Mammary epithelial cell (primary cell): ENCODE measurements at places on chromosomes 6 and 20. TPM values are rescaled to one million over a fixed set of nuclear protein-coding genes. Genes with fewer than 3 reads are reported as not detected.

The LAMP5 gene
- total RNA-seq = not detected in 2 replicates

The AARS2 gene
- 9.2 TPM for total RNA-seq

The TMEM217 gene
- 4.2 TPM for total RNA-seq

The TMEM63B gene
- total RNA-seq = 121 and 123 TPM in 2 replicates

The SLC32A1 gene
- total RNA-seq = not detected

The ZDHHC14 gene
- 4.0 TPM for total RNA-seq

The OPN5 gene
- total RNA-seq = not detected

The TUBB2B gene
- total RNA-seq = 0.69 and 3.1 TPM in 2 replicates

The SOBP gene
- 0.33 TPM for total RNA-seq

DNA sequence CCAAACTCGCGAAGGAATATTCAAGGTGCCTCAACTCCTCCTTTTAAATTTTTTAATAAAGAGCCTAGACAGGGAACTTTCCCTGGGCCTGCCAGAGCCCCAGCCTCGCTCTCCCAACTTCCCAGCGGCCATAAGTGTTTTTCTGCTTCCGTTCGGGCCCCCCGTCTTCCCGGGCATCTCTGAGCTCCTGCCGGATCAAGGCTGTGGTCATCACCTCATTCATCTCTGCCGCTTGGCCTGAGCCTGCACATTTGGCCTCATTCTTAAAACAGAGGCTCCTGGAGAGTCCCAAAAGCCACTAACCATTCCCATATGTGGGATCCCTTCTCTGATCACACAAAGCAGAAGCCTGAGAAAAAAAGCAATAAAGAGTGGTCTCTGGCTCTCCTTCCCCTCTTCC is 969.1 kb upstream of the DEFB115 start:
- DNase-seq = no peak

GRCh38 chr6:138275976-138276375 is 57.7 kb upstream of the PBOV1 start:
- no peak for DNase-seq

DNA sequence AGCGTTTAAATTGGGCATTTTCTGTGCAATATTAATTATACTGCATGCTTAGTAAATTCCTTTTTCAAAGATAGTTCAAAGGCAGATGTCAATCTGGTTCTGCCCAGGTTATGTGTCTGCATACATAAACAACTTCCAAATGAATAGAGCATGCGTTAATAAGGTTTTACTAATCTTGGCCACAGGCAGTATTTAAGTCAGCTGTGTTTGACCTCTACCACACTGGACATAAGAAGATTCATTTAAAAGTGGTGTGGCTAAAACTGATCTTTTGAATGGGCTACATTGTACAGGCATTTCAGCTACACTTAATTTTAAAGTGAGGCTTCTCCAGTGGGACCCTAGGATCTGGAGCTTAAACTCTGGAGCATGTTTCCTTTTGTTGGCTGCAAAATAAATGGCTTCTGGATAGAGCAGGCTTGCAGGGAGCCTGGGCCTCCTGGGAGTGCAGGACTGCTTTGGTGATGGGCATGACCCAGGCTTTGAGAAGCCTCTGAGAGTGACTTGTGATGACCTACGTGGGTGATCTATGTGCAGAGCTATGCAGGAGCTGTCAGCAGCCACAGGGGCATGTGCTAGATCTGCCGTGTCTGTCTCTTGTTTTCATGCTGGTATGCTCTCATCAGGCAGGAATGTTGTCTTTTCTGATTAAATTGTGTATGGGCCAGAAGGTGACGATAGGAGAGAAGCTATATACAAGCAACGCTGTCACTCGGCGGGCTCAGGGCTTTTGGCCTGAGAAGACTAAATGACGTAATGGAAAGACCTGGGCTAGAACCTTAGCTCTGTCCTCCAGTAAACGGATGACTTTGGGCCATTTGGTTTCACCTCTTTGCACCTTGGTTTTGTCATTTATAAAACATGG is 331.2 kb downstream of the QKI start:
- peak; percentile 53 for DNase-seq

GRCh38 chr6:31592396-31592771 is 422 bp downstream of the NCR3 start:
- no peak for DNase-seq

DNA sequence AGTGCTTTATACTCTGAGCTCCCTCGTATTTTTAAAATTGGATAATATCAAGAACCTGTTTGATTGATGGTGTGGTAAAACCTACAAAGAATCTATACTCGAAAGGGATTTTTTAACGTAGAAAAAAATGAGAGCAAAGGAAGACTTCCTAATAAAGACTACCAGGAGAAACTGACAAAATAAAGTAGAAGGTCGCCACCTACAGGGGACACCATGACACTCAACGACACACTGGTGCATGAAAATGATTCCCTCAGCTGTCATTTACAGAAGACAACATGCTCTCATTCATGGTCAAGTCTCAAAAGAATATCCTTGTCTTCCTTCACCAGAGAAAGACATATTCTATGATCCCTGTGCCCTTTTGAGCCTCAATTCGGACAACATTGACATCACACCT is 10.1 kb upstream of the NHSL1 start:
- peak; percentile 47 for DNase-seq

- DNase-seq = no peak
Observed at GRCh38 chr6:149305372-149305771, 12.1 kb upstream of the TAB2 start.

DNA sequence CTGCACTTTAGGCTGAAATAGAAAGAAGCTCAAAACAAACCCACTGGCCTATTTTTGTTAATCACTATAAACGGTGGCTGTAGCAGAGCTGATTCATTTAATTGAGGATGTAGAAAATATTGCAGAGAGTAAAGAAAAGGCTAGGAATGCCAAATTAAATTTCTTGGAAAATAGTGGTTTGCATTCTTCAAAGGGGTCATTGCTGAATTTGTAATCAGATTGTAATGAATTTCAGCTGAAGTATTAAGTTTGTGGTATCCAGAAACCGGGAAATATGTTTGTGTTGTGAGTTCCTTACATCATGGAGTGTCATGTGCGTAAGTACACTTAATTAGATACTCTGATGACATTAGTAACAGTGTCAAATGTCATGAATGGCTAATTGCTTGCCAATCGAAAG is 203.0 kb downstream of the SAMD5 start:
- no peak for DNase-seq

DNA sequence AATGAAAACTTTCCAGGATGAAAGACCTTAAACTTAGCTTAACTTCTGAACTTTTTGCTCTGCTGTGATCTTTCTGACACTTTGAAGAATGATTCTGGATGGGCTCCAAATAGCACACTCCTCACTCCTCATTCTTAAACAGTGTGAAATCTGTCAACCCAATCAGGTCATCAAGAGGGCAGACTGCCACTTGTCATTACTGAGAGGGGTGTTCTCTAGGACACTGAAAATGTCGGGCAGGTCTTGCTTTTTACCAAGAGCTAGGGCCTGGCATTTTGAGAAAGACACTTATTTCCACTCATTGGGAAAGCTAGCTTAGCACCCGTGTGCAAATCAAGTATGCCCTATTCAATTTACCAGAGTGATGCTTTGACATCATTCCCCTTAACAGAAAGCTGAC is 122.2 kb downstream of the MTFR2 start:
- no peak for DNase-seq

- DNase-seq = peak; percentile 90
Observed at GRCh38 chr6:48766349-48766748, 655.4 kb upstream of the PTCHD4 start.

GRCh38 chr20:41005361-41005729 is 23.3 kb upstream of the TOP1 start:
- DNase-seq = peak; percentile 91

GRCh38 chr6:5107341-5107740 is 22.2 kb downstream of the PPP1R3G start:
- no peak for DNase-seq

DNA sequence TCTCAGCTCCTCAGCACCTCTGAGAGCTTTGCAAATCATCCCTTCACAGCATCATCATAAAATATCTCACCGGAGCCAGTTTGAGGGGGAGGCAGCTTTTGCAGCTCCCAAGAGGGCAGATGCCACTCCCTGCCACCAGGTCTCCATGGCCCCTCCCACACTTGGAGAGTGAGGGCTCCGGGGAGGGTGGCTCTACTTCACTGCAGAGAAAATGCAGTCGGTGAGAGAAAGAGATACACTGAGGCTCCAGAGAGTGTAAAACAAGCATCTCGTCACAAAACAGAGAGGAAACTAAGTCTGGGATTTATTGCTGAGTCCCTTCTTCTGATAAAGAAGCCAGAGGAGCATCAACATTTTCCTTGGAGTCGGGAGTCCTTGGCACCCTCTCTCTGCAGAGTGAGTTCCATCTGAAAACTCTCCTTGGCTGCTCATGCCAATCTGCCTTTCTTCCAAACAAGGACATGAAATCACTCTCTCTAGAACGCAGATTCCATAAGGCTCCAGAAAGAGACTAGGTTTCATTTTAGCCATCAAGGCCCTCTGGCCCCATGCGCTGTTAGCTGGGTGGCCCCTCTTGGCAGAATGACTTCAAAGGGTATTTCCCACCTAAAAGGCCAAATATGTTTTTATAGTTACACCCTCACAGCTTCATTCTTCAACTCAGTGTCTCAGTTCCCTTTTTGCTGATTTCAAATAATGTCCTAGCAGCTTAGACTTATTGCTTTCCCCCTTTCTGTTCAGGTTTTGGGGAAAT is 70.6 kb upstream of the F13A1 start:
- no peak for DNase-seq

GRCh38 chr6:160127270-160128124 is 5.9 kb downstream of the SLC22A1 start:
- no peak for DNase-seq

- no peak for DNase-seq
Observed at GRCh38 chr6:147881432-147881831, 372.9 kb downstream of the SAMD5 start.

DNA sequence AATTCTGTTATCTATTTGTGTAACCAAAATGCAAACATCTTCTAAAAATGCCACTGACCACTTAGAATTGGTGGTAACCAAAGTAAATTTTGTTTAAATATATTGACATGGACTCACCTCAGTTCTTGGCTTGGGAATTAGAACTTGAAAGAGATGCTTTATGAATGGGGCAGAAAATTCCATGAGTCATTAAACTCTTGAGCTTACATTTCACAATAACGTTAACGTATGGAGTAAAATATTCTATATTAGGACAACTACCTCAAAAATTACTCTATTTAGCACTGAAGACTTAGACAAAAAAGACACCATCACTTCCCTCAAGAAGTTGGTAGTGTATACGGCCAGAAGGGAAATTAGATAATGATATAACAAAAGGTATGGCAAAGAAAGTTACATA is 752.2 kb upstream of the MARCKS start:
- no peak for DNase-seq

- no peak for DNase-seq
Observed at GRCh38 chr6:34644716-34645115, 51.9 kb downstream of the ILRUN start.

DNA sequence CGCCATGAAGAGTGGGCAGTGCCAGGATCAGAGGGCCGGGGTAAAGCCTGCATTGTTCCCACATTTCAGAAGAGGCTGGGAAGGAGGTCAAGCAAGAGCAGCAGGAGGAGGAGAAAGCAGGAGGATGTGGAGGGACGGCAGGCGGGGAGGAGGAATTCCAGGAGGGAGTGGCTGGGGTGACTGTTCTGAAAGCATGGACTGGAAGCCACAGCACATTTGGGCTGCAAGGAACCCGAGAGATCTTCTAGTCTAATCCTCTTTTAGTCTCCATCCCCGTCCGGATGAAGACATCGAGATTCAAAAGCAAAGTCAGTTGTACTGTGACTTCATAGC is 76.9 kb downstream of the FAM50B start:
- peak; percentile 20 for DNase-seq

GRCh38 chr6:35178012-35178411 is 35.7 kb upstream of the SCUBE3 start:
- DNase-seq = no peak

DNA sequence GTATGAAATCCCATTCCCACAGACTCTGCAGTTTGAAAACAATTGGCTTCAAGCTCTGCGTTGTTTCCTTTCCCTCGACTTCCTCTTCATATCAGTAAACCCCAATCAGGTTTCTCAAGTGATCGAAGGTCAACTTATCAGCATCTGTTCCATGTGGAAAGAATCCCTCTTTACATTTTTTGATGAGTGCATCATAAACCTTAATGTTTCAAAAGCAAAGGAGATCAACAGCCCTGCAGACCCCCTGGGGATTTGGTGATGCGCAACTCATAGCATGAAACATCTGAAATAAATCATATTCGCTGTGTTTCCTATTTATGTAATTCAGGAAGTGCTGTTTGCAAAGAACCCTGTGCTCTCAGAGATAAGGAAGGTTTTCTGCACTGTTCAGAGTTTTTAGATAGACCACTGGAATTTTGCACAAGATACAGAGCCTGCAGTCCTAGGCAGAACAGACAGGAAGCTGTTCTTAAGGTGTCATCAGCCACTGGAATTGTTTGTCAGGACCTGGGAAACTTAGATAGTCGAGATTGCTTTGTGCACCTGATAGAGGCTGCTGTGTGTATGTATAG is 216.0 kb downstream of the HIVEP2 start:
- DNase-seq = no peak

GRCh38 chr20:58651559-58651945 is 469 bp downstream of the STX16 start:
- DNase-seq = no peak

GRCh38 chr6:125207956-125208355 is 54.4 kb downstream of the TPD52L1 start:
- DNase-seq = peak; percentile 54

- DNase-seq = no peak
Observed at GRCh38 chr6:32113386-32114352, 4.5 kb upstream of the TNXB start.

- peak; percentile 16 for DNase-seq
Observed at GRCh38 chr6:50353603-50354002, 303.9 kb upstream of the DEFB112 start.

- DNase-seq = no peak
Observed at GRCh38 chr6:169573883-169574282, 127.9 kb downstream of the WDR27 start.

GRCh38 chr6:112298021-112298745 is 43.8 kb upstream of the LAMA4 start:
- peak; percentile 48 for DNase-seq

- no peak for DNase-seq
Observed at GRCh38 chr6:100809346-100809745, 71.8 kb downstream of the ASCC3 start.

DNA sequence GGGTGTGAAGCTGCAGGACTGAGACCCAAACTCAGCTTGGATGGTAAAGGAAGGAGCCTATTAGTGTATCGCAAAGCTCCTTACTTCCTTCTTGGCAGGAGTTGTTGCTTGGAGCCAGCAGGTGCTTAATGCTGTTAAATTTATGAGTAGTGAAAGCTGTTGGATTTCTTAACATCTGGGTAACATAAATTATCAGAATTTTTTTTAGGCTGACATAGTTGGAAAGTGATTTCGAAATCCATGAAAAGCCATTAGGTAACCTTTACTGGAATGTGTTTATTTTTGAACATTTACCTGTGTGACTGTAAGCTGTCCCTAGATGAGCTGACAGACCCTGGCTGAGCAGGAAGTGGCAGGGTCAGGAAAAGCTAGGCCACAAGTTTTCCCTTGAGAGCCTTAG is 470.4 kb upstream of the SLC35B3 start:
- DNase-seq = no peak
